NCI-H2029 treated with DMSO at 0.1 percent for 48 hours (cell line): ENCODE measurements at places on chromosomes 5 and 9.

DNA sequence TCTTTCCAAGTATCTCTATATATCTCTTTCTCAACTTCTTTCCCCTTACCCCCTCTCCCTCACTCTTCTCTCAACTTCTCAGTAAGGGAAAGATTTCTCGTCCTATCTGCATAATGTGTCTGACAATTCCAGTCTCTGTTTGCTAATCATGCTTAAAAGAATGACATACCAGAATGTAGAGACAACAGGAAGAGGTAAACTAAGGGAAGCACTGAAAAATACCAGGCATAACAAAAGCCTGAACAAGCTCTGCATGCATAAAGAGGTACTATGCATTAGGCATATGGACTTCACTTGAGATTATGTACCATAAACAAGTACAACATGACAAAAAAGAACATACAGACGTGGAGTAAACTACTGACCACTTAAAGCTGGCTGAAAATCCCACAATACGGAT is 62.6 kb downstream of the SEMA5A start:
- no peak for DNase-seq

- no peak for DNase-seq
Observed at GRCh38 chr5:127723571-127723970, 20.4 kb downstream of the CCDC192 start.

DNA sequence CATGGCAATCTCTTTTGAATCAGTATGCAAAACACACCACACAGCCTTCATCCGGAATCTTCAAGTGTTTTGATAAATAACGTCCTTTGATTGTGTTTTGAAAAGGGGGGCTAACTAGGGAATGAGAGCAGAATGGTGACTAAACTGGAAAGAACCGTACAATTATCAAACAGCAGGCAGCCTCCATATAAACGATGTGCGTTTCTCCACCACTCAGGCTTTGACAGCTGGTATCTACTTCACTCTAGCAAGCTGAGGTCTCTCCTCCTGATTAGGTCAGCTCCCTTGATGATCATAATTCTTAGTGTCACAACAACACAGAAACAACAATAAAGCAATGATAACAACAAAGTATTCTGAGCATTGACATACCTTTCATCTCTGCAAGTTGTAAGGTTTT is 465.9 kb downstream of the TUSC1 start:
- DNase-seq: no peak

- no peak for DNase-seq
Observed at GRCh38 chr9:2979957-2980610, 136.2 kb upstream of the PUM3 start.

- DNase-seq: no peak
Observed at GRCh38 chr9:85741095-85741874, 469 bp downstream of the AGTPBP1 start.
